ENCODE measurements at places on chromosomes 1 and 21.

DNA sequence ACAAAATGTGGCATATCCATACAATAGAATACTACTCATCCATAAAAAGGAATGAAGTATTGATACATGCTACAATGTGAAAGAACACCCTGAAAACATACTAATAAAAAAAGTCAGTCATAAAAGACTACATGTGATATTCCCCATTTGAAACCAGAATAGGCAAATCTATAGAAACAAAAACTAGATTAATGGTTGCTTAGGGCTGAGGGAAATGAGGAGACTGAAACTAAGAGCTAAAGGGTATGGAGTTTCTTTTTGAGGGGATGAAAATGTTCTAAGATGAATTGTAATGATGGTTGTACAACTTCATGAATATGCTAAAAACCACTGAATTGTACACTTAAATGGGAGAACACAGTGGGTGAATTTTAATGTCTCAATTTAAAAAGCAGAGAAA lies 50.9 kb downstream of the ACBD6 start:
- peaks cover 9% of the 10 kb centered on the region for H3K36me3 ChIP-seq
- no peaks in the 10 kb centered on the region for H3K27me3 ChIP-seq
- H3K4me3 ChIP-seq: no peak overlapping the region
- H3K27ac ChIP-seq: no peak overlapping the region
- no peaks in the 10 kb centered on the region for H3K4me1 ChIP-seq

- H3K4me1 ChIP-seq: peaks cover 32% of the 10 kb centered on the region
- no peak for ATAC-seq
- no peak overlapping the region for H3K4me3 ChIP-seq
- H3K27ac ChIP-seq: peak overlapping the region; percentile 38
- H3K27me3 ChIP-seq: no peaks in the 10 kb centered on the region
These were observed 178.6 kb downstream of the SLC45A1 start for GRCh38 chr1:8496473-8496872.

- H3K4me3 ChIP-seq: no peak overlapping the region
- no peak overlapping the region for H3K27ac ChIP-seq
- peaks cover 78% of the 10 kb centered on the region for H3K27me3 ChIP-seq
- no peak for ATAC-seq
- no peaks in the 10 kb centered on the region for H3K36me3 ChIP-seq
- no peaks in the 10 kb centered on the region for H3K4me1 ChIP-seq
These were observed 261.6 kb downstream of the CAMTA1 start for GRCh38 chr1:7046891-7047290.

DNA sequence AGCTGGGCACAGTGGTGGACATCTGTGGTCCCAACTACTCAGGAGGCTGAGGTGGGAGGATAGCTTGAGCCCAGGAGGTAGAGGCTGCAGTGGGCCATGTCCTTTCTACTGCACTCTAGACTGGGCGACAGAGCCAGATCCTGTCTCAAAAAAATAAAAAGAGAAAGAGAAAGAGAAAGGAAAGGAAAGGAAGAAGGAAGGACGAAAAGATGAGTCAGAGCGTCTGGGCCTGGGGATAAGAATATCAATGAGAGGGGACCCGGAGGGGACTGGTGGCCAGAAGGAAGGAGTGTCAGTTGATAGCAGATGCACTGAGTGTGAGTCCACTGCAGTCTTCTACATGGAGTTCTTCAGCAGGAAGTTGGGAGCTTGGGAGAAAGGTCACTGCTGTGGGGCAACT lies 75.6 kb downstream of the SYT6 start:
- no peak overlapping the region for H3K27ac ChIP-seq
- H3K27me3 ChIP-seq: no peaks in the 10 kb centered on the region
- H3K4me3 ChIP-seq: no peak overlapping the region
- ATAC-seq: no peak
- no peaks in the 10 kb centered on the region for H3K4me1 ChIP-seq
- no peaks in the 10 kb centered on the region for H3K36me3 ChIP-seq

- no peak overlapping the region for H3K4me3 ChIP-seq
- no peak for ATAC-seq
- H3K36me3 ChIP-seq: no peaks in the 10 kb centered on the region
- H3K27ac ChIP-seq: no peak overlapping the region
- no peaks in the 10 kb centered on the region for H3K4me1 ChIP-seq
These were observed 143.8 kb downstream of the URB2 start for GRCh38 chr1:229769809-229770208.

Measured in gastroesophageal sphincter (tissue), 4 donors.